ENCODE measurements at places on chromosomes 11 and 22.

DNA sequence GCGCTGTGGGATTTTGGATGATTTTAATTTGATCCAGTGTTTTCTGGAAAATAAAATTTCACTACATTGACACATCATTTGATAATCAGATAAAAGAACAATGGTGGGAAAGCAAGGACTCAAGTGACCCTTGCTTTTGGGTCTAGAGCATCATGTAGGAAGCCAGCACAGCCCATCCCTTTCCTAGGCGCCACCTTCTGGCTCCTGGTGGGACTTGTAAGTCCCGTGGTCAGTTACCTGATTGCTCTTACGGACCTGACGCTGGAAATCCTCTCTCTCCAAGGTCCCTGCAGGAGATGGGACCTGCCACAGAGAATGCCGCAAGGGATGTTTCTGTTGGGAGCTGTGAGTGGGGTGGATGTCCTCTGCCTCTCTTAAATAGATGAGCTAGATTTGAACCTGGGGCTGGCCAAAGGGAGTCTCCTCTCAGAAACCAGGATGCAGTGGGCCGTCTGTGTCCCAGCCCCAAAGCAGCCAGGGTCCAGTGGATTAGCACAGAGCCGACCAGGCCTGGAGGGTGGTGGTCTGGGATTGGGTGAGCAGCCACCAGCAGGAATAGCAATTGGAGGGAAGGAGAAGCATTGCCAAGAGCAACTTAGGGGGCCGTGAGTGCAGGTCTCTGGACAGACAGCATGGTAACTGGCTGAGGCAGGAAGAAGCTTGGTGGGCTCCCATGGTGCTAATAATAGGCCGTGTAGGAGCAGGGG is 21.7 kb downstream of the TIMP3 start:
- DNase-seq = no peak

DNA sequence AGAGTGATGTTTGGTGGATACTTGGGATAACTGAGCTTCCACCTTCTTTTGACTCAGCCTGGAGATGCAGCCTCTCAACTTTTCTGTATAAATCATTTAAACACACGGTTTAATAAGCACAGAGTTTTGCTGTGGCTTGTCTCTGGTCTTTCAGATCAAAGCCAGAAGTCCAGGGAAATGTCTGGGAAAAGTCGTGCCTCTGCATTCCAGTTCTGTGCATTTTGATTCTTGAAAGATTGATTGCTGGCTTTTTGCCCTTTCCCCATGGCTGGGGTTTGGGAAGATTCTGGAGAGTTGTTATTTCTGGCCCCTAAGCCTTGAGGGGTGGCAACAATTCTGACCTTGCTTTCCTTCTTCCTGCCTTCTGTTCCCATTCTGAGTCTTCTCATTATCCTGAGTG is 154.1 kb downstream of the COMMD9 start:
- DNase-seq = no peak

DNA sequence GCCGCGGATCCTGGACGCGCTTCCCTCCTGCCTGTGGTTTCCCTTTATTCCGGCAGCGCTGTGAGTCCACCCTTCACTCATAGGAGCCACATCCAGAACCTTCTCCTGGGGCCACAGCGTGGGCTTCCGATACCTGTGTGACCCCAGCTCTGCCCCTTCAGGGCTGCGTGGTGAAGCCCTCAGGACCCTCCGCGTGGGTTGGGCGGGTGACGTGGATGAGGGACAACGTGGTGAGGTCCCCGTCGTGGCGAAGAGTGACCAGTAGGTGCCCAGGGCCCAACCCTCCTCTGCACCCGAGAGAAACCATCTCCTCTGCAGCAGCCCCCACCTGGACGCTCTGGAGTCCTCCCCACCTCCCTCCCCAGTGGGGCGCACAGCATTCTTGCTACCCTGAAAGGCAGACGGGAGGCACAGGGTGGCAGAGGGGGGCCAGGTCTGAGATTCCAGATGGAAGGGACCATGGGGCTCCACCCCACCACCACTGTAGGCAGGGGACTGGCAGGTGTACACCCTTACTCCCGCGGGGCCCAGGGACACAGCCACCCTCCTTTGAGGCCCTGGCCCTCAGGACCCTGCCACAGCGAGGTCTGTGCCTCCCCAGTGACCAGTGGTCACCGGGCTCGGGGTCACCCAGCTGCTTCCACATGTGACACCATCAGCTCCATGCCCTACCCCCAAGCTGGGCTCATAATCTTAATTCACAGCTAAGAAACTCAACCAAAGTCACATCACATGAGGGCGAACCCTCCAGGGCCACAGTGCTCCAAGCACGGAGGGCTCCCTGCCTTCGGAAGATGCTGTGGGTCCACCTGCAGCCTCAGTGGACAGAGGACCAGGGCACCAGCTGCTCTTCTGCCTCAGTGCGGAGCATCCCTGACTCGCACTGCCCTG is 3.4 kb upstream of the ZBED4 start:
- no peak for DNase-seq

DNA sequence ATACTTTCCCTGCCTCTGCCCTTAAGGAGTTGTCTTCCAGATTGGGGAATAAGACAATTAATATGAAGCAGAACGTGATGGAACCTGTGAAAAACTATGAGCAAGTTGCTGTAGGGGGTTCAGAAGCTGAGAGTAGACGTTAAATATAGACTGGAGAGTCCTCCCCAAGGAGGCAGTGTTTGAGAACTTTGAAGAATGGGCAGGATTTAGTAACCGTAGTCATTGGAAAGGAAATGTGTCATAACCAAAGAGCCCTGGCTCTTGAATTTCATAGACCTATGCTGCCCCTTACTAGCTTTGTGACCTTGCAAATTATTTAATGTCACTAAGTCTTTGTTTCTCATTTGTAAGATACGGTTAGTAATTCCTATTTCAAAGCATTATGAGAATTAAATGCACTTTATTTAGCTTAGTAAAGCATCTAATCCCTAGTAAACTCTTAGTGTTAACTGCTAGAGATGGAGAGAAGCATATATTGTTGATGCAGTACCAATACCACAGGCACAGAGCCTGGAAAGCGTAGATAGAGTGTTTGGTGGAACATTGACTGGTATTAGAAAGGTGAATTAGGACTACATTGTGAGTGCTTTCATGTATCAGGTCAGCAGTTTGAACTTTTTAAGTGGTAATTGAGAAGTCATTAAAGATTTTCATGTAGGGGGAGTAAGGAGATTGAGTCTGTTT is 54.1 kb downstream of the MCAM start:
- no peak for DNase-seq

DNA sequence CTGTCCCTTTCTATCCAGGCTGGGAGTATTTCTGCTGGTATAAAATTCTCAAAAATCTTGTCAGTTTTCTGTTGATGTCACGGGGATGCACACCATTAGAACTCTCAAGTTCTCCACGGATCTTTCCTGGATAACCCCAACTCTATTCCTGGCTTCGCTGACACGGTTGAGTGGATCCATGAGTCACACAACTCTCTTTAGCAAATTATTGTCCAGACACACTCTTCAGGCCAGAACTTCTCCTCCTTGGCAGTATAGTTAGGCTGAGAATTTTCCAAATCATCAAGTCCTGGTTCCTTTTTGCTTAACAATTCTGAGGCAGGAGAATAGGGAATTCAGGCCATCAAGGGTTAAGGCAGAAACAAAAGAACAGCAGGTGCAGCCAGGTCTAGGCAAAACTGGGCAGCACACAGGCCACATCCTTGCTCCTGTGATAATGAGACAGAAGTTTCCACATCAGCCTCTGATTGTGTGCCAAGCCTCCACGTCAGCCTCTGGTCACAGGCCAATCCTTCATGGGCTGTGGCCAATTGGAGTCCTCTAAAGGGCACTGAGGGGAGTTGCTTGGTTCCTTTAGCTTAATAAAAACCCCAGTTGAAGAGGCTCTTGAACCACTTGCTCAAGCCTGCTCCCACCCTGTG is 5.7 kb upstream of the ACAT1 start:
- DNase-seq = no peak

DNA sequence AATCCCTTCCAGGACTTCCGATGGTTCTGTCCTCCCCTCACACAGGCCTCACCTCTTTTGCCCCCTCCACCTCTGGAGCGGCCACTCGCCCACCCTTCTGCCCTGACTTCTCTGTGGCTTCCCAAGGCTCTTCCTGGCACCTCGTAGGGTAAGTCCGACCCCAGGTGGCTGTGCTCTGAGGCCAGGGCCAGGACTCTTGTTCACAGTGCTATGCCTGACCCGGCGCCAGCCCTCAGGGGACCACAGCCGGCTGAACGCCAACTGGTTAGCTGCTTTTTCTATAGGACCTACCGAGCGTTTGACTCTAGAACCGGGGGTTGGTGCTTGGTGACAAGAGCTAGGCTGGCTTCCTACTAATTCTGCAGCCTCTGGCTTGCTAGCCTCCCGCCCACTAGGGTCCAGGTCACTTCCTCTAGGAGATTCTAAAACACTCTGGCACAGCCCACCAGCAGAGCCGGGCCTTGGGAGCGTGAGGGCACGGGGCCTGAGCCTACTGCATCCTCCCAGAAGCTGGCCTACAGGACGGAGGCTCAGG is 28.4 kb upstream of the KCNQ1OT1 start:
- no peak for DNase-seq

DNA sequence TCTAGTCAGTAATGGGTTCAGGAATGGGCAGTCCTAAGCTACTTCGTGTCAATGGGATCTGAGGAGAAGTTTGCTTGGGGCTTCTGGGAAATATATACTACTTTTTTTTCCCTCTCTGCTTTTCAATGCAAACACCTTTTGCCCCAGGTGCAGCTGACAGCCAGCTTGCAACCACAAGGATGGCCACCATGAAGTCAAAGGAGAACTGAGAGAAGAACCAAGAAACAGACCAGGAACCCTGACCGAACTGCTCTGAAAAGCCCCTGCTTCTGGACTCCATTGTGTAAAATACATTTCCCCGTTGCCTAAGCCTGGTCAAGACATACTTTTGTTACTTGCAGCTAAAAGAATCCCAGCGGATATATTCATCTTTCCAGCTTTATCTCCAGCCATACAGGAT is 20.1 kb upstream of the CD44 start:
- DNase-seq = no peak

GRCh38 chr22:49024775-49025440 is 802.8 kb downstream of the BRD1 start:
- no peak for DNase-seq

DNA sequence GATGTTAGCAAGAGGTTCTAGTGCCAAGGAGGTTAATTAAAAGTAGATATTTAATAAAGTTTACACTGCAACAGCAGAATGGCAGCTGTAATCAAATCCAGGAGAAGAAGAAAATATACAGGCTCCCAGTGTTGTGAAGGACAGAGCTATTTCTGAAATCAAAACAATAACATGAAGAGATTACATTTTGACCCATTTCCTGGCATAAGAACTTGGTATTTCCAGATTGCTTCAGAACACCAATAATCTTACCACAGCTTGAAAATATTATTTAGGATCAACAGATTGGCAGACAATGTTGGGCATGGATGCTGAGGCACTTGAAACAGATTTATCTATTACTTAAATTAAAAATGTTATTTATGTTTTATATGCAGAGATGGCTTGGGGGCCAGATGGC is 692.5 kb downstream of the KCNA4 start:
- peak; percentile 83 for DNase-seq

- DNase-seq = no peak
Measured at GRCh38 chr11:79045800-79046304, 395.0 kb downstream of the TENM4 start.

GRCh38 chr11:66892911-66893310 is 36.0 kb downstream of the LRFN4 start:
- no peak for DNase-seq

DNA sequence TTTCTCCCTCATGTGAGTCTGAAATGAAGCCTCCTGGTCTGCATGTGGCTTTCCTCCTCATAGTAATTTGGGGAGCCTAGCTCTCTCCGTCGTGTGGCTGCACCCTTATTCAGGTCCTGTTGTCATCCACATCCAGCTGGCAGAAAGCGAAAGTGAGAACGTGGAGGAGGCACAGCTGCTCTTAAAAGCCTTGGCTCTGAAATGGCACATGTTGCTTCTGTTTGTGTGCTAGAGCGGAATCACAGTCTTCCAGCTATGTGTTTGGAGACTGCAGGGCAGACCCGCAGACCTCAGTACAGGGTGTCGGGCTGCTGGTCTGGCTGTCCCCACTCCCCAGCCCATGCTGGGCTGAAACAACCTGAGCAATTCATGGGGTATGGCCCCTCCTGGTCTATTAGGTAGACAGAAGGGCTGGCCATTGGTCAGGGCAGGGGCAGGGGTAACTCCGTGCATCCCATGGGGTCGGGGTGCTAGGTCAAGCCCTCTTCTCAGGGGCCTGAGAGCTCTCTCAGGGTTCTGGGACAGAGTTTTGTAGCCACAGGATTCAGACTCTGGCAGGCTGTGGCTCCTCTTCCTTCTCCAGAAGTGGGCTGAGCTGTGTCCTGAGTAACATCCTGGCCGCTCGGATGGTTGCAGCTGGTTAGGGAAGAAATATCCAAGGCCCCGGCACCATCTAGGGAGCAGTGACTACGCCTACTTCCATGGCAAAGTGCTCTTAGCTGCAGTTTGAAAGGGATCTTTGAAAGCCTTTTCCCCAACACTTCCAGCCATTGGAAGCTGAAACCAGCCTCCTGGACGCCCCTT is 50.6 kb downstream of the C11orf96 start:
- DNase-seq = no peak

DNA sequence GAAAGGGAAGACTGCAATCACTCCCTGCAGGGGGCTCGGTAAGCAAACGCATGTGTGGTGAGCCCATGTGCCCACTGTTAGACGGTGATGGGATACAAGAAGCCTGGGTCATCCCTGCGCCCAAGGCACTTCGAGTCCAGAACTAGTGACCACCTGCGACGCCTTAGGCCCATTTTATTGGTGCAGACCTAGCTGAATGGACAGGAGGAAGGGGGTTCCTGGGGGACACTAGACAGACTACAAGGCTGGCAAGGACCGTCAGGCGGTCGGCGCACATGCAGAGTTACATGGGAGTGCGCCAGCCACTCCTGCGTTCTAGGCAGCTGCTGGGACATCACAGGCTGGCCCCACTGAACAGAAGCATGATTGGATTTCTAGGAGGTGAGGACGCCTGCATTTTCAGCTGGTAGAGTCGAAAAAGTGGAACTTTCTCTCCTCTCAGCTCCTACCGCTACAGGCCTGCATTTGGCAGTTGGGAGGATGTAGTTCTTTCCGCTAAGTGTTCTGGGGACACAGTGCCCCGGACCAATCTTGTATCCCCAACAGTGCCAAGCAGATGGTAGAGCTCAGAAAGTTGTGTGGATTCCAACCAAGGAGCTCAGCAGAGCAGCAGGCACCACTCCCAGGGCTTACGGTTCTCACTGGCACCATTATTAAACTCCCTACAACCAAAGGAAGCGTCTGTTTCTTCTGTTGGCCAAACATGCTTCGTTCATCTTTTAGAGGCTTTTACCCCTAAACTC is 35.7 kb downstream of the BID start:
- DNase-seq = no peak

Data from NCI-H524 treated with DMSO at 0.1 percent for 48 hours (cell line).